ENCODE measurements at places on chromosomes 12 and 14.
A peak's percentile ranks its signal among the peaks of the same experiment; 100 is the strongest.

DNA sequence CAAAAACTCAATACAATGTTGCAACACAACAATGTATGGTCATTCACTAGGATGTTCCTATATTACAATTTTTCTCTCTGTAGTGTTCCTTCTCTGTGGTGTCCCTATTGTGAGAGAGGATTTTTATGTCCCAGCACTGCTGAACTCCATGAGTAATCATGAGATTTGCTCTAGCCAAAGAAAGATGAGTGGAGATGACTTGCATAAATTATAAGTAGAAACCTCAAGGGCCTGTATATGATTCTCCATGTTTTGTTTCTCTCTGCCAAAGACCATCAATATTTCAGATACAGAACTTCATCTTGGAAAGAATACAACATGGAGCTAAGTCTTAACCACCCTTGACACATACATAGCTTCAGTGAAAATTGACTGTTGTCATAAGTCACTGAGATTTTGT lies 579.1 kb downstream of the TMTC2 start:
- DNase-seq: no peak

DNA sequence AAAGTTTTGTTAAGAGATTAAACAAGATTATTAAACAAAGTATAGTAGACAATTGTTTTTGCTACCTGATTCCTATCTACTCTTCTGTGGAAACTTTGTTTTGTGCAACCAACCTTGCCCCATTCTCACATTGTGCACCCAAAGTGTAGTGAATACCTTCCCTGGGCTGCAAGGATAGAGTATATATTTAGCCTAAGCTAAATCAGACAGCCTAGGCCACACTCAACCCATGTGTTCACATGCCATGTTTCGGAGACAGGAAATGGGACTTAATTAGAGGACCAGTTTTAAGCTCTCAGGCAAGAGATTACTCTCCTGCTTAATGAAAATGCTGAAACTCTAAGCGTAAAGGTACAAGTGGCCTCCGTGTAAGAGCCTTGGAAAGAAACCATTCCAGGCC lies 734.9 kb upstream of the USP15 start:
- DNase-seq: no peak

- peak; percentile 86 for DNase-seq
Observed at GRCh38 chr12:69359531-69360347, at the start of gene YEATS4. Gene YEATS4 (plus strand): TSS chr12:69359743. CDS start chr12:69359973, 230 bp downstream.

GRCh38 chr12:130196827-130197226 lies 34.6 kb downstream of the FZD10 start:
- DNase-seq: no peak

DNA sequence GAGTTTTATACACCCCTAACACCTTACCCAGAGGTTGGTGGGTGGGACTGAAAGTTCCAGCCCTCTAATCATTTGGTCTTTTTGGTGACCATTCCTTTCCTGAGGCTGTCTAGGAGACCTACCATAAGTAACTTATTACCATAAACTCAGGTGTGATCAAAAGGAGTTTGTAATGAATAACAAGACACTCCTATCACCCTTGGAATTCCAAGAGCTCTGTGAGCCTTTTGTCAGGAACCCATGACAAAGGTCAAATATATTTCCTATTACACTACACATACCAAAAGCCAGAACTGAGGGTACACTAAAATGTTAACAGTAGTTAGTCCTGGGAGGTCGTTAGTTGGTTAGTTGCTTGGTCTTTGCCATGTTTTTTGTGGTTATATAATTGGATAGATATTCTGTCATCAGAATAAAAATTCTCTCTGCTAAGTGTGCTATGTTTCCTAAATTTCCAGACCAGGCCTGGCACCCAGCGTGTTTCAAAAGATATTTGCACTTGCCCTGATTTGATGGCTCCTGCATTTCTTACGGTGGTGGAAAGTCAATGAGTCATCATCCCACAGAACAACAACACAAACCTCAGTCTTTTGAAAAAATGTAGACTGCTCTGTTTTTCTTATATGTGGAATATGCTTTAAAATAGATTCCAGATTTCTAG lies 27.0 kb upstream of the AKAP5 start:
- DNase-seq: peak; percentile 73

DNA sequence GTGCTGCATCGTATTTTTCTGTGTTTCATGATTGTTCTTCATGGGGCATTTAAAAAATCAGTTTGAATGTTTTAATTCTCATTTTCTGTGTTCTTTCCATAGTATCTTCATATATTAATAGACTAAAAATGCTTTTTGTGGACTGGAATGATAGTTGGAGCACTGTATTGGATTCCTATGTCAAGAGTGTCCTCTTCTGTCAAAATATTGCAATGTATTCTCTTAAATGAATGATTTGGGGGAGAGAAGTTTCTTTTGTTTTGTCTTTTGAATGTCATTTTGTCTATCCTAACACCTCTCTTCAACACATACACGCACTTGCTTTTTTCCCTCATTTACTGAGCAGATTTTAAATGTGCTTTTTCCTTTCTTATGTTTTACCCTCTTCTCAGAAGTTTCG lies 4.7 kb upstream of the EIF2S3B start:
- peak; percentile 11 for DNase-seq

GRCh38 chr12:131536766-131537165 lies 174.1 kb upstream of the SFSWAP start:
- no peak for DNase-seq

GRCh38 chr14:60183741-60184140 lies 18.5 kb upstream of the DHRS7 start:
- no peak for DNase-seq

DNA sequence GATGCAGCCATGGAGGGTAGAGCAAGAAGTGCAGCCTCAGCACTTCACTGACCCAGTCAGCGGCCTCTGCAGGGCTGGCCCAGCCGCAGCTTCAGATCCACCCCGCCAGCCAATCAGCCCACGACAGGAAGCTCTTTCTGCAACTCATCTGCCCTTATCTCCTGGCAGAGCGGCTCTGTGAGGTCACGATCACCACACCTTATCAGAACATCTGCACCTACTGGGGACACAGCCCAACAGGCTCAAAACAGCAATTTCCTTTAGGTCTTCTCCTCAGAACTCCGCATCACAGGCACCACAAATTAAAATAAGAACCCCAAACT lies 287.3 kb downstream of the BCL11B start:
- DNase-seq: no peak

DNA sequence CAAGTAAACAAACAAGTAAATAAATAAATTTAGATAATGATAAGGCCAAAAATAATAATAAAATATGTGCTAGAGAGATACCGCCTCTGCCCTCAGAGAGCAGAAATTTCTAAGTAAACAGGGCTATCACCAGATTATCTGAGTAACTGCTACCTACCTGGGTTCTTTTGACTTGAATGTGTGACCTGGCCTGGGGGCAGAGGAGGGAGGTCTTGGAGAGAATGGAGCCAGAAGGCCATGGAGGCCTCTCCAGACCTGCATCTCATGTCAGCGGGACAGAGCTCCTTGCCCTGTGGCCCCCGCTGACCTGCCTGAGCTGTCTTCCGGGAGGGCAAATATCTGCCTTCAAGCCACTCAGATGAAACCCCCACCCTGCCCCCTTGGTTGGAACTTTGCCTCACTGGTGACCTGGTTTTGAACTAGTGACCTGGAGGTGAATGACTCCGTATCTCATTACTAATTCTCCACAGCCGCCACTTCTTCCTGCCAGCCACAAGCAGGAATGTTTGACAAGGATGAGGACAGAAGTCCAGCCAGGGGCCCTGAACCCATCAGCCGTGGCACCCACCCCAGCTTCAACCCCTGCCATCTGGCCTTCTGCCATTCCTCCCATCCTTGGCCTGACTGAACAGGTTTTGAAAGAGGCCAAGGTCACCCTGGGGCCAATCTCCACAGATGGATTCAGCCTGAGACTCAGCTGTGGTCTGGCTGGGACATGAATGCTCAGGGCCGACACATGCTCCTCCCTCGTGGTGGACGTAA lies 86.8 kb upstream of the PARP11 start:
- DNase-seq: no peak

- DNase-seq: no peak
Observed at GRCh38 chr14:81455390-81455789, 55.3 kb upstream of the STON2 start.

GRCh38 chr12:48454667-48455066 lies 17.7 kb upstream of the ANP32D start:
- no peak for DNase-seq

DNA sequence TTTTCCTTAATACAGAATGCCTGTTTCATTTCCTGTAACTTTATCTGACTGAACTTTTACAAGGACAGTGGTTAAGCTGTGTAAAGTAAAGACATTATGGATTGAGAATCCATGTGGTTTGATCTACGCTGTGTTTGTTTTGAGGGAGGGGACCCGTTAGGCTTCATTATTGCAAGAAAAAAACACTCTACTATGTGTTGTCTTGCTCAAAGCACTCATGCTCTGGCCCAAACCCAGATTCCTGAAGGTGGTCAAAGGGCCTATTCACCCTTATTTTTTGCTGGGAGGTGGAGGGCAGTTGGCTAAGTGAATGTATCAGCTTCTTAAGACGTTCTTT lies 11.9 kb downstream of the RNF10 start:
- no peak for DNase-seq

DNA sequence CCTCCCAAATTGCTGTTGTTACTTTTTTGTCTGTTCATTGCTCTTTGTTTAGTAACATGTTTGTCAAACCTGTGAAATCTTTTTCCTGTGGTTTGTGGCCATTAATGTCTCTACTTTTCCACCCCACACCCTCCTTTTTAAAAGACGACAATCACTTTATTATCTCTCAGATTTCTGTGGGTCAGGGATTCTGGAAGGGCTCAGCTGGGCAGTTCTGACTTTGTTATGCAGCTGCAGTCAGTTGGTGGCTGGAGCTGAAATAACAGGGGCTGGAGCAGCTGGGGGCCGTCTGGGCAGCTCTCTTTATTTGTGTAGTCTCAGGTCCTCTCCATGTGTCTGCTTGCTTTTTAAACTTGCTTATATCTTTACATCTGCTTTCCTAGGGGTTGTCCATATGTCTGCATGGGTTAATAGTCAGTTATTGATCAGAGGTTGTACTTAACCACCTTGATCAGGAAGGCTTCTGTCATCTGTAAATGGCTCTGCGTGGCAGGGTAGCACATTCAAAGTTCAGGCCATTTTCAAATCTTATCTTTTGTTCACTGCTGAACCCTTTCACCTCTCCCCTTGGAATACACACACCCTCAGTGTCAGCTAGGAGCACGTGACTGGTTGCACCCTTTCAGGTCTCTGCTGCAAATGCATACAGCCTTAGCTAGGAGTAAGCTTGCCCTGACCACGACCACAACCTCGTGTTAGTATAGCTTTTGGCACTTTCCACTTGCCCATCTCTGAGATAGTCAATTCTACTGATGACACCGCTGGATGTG lies 27.9 kb downstream of the BORCS5 start:
- no peak for DNase-seq

DNA sequence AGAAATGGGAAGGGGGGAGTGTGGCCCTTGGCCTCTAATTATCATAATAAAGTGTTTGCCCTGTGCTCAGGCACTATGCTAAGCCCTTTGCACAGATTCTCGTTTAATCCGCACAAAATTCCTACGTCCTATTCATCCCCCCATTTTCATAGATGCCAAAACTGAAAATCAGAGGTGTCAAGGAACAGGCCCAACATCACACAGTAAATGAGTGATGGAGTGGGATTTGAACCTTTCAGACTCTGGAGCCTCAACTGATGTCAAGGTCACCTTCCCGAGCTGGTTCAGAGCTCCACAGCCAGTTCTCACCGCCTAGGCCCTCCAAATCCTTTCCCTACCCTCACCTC lies 80.7 kb downstream of the IRF2BPL start:
- no peak for DNase-seq

DNA sequence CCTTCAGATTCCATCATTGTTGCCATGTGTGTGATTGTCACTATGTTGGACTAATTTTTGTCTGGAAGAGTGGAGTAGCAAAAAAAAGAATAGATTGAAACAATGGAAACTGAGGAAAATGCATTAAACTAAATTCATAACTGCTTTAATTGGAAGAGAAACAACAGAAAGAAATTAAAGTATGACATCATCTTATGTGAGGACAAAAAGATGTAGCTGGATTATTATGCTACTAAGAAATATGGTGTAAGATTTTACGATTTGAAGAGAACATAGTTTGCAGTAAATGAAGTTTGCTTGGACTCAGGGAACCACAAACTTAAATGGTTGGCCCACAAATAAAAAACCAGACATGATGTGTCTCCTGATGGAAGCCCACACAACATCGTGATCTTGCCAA lies 76.8 kb downstream of the PRKCH start:
- DNase-seq: no peak

- no peak for DNase-seq
Observed at GRCh38 chr14:84458881-84459280, 1071.1 kb upstream of the FLRT2 start.

- DNase-seq: no peak
Observed at GRCh38 chr14:60977847-60978246, 3.0 kb downstream of the TRMT5 start.

DNA sequence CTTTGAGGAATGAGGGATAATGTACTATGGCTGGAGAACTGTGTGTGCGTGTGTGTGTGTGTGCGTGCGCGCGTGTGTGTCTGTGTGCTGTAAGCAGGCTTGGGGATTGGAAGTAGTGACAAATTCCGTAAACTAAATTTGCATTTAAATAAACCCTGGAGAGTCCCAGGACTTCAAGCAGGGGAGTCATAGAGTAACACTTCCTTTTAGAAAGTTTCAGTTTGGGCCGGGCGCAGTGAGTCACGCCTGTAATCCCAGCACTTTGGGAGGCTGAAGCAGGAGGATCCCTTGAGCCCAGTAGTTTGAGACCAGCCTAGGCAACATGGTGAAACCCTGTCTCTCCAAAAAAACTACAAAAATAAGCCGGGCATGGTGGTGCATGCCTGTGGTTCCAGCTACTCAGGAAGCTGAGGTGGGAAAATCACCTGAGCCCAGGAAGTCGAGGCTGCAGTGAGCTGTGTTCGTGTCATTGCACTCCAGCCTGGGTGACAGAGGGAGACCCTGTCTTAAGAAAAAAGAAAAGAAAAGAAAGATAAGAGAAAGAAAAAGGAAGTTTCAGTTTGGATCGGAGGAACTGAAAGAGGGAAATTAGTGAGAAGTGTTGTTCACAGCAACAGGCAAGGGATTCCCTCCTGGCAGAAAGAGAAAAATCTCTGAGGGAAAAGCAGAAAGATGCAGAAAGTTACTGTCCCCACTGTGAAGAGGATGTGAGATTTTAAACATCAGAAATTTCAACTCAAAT lies 222.7 kb upstream of the SOX5 start:
- DNase-seq: no peak

DNA sequence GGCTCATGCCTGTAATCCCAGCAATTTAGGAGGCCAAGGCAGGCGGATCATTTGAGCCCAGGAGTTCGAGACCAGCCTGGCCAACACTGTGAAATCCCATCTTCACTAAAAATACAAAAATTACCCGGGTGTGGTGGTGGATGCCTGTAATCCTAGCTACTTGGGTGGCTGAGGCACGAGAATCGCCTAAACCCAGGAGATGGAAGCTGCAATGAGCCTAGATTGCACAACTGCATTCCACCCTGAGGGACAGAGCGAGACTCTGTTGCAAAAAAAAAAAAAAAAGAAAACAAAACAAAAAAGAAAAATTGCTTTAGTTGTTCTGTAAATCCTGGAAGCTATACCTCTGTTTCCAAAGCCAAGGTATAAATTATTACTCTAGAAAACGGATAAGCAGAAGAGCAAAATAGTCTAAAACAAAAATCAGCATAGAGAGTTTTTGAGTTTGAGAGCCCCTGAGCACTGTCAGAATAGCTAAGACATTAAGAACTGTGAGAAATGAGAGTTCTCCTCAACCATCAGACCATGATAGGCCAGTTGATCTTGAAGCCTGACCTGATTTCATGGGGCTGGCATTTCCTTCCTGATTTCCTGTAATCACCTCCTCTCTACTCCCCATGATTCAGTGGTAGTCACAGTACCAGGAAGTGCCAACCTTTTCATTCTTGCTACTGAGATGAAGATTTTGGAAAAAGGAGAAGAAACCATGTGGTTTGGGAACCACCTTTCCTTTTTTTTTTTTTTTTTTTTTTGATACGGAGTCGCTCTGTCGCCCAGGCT lies 31.7 kb downstream of the ATP2A2 start:
- DNase-seq: peak; percentile 79

Measured in HS-5 (cell line).